T-helper 17 cell (primary cell): ENCODE measurements at places on chromosomes 2 and 18.

DNA sequence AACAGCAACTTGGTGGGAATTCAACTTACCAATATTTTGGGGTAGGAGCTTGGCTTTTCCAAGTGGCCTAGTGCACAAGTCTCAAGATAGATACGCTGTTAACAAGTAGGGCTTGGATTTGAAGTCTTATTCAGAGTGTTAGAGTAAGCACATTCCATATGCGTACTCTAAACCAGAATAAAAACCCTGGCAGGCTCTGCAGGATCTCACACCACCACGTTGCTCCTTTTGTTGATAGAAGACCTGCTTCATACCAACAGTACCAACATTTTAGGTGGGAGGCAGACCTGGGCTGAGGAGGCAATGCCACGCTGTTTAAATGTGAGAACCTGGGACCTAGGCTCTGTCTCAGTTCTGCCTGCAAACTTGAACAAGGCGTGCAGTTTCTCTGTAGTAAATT, 214.0 kb downstream of the RNF144A start:
- no peak for DNase-seq

GRCh38 chr2:200428961-200429665, 80.8 kb downstream of the KCTD18 start:
- DNase-seq: no peak

DNA sequence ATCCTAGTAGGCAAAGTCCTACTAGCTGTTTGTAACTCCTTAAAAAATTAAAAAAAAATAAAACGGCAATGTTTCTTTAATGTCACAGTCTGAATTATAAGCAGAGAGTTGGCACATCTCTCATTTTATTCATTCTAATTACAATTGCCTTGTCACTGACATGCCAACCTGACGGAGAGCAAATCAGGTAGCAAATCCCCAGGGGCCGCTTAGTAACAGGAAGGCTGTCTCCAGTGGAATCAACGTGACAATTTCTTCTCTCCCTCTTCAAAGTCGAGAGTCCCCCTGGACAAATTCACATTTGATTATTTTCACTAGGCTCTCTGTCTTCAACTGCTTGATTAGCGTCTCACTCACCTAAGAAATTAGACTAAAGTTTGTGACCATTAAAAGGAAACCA, 1598.9 kb upstream of the PIK3C3 start:
- DNase-seq: no peak

DNA sequence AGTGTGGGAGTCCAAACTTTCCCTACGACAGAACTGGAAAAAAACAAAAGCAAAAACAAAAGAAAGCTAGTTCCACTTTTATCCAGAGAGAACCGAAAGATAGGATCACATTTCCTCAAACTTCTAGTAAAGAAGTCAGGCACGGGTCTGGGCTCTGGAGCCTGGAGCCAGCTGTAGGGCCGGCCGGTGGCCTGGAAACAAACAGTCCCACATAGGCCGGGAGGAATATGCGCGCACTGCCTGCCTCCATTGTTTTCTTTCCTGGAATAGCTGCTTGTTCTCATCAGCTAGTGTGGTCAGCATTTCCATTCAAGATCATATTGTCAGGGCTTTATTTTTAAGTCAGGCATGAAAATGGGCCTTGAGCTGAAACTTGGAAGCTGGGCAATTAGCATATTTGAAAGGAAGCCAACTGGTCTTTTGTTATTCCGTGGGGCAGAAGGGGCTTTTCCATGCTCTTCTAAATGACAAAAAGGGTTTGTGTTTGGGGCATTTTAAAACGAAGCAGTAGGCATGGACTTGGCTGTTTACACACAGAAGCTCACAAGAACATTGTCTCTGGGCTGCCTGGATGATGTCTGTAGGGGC, 58.7 kb upstream of the RFX8 start:
- DNase-seq: no peak

DNA sequence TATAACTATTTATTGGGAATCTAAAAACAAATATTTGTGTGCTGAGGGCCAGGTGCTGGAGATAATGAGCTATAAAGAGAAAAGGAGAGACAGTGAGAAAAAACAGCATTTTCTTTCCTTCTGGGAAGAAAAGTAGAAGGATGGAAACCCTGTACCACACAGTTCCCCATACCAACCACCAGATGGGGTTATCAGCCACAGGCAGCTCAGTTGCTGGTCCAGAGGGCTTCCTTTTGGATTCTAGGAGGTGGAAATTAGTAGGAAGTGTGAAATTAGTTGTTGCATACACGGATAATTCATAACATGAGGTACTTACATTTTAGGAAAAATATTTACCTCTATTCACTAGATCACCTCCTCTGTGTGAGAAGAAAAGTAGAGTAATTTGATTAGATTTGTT, 237.0 kb upstream of the FOSL2 start:
- DNase-seq: no peak

DNA sequence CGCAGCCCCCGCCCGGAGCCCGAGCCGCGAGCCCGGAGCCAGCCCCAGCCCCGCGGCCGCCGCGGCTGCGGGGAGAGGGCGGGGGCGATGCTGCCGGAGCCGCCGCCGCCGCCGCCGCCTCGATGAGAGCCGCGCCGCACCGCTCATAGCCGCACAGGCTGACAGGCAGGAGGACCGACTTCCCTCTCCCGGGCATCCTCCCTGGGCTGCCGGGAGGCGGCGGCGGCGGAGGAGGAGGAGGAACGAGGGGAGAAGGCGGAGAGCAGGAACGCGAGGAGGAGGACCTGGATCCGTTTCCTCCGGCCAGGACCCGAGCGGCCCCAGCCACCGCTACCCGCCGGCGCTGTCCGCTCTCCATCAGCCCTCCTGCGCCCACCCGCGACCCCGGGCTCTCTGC, 370 bp downstream of the KLHL29 start:
- DNase-seq: no peak

DNA sequence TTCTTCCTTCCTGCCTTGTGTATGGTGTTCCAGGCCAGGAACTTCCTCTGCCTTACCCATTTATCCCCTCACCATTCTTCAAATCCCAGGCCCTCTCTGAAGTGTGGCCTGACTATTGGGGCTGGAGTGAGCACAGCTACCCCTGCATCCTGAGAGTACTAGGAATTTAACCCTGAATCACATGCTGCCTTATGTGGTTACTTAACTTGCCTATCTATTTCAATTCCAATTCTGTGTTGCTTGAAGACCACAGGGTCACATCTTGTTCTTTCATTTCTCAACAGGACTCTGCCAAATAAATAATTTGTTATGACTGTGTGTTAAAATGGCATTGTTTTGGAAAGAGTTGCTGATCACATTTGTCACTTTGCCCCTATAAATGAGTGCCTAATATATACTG, 108.6 kb downstream of the CERS6 start:
- DNase-seq: no peak

DNA sequence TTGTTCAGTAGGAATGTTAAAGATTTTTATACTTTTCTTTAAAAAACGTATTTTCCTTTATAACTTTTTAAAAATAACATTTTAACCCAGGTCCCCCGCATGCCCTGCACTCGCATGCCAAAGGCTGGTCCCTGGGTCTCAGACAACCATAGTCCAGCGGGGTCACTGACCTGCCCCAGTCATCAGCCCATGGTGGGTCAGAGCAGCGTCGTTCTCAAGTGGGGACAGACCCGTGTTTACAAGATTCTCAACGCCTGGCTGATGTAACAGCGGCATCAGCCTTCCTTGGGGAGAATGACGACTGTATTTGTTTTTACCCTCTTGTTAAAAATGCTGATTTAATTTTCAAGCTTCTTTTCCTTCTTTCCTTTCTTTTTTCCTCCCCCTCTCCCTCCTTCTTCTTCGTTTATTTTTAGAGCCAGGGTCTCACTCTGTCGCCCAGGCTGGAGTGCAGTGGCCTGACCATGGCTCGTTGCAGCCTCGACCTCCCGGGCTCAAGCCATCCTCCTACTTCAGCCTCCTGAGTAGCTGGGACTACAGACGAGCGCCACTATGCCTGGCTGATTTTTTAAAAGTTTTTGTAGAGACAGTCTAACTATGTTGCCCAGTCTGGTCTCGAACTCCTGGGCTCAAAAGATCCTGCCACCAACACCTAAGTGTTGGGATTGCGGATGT, 1.0 kb upstream of the EFHD1 start:
- DNase-seq: no peak

DNA sequence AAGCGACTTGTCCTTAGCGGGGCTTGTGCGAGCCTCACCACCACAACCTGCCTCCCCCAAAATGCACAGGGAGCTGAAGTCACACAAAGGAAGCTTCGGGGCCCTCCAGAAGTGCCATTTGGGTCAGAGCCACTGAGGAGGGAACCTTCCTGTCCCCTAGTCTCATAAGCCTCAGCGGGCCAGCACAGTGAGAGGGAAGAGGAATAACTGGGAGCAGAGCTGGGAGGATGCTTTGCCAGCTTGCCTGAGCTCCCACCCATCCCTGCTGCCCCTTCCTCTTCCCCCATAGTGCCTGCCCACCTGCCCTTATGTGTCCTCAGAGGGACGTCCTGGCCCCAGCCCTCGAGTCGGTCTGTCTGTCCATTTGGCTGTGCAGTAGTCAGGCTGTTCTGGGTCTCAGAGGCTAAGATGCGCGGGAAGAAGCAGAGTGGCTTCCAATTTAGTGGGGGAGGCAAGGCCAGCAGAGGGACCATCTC, 51.8 kb upstream of the GPR17 start:
- DNase-seq: no peak

- no peak for DNase-seq
Measured at GRCh38 chr2:191376981-191377629, 131.9 kb downstream of the MYO1B start.

DNA sequence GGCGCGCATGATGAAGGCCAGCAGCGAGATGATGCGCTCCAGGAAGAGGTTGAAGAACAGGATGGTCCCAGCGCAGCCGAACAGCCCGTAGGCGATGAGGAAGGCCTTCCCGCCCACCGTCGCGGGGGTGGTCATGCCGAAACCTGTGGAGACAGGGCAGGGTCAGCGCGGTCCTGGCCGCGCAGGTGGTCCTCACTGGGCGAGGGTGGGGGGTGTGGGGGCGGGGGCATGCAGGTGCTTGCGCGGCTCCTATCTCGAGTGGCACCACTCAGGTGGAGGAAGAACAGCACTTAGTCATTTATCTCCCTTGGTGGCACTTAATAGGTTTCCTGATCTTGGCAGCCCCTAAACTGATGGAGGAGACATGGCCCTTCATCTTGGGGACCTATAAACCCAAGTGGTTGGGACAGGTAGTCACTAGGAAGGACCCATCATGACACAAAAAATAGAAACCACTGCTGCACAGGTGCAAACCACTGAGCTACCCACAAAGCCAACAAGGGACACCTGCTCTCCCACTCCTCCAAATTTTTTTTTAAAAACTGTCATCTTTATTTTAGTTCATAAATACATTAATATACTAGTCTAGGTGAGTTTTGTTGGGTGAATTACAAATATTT, 118.8 kb downstream of the MSH2 start:
- DNase-seq: no peak

GRCh38 chr2:40332191-40332826, 119.6 kb downstream of the SLC8A1 start:
- DNase-seq: no peak

GRCh38 chr2:233835230-233836186, 18.8 kb downstream of the HJURP start:
- no peak for DNase-seq

DNA sequence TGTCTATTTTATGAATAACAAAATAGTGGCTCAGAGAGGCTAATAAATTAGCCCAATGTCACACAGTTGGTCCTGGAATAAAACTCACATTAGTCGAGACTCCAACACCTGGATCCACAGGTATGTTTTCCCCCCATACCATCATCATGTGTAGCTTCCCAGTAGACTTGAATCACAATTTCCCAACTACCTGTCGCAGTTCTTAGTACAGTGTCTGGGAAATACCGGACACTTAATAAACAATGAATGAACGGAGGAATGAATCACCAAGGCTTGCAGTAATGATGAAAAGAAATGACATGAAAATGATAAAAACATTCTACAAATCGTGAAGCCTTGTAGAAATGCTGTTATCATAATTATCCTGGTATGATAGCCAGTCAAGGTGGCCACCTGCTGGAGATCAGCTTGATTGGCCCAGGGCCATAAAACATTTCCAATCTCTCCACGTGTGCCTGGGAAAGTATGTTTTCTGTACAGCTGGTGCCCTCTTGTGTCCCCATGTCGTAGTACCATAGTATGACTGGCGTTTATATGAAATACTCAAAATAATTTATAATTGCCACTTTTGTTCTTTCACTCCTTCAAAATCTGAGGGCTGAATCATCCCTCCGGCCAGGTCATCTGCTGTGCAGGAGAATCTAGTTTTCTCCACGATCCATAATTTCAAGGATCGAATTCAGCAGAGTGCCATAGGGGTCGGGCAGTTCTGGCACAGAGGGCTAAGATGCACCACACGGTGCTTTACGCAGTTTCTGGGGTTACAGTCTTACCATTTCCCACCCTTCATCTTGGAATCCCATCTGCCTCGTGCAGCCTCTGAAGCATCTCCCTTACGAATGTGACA, 95.4 kb downstream of the LAMA1 start:
- DNase-seq: no peak

GRCh38 chr18:30684825-30685481, 357.6 kb downstream of the DSC3 start:
- no peak for DNase-seq

DNA sequence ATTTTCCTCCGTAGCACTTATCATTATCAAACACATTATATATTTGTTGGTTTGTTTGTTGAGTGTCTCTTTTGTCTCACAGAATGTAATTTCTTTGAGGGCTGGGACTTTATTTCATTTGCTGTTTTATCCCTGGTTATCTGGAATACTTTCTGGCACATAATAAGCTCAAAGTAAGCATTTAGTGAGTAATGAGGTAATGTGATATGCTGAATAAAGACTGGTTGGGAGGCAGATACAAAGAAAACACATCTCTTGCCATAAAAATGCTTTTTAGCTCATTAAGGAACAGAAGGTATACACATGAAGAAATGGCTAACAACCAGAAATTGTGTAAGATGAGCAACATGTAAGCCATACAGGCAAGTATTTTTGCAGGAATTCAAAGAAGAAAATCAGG, 1411.8 kb downstream of the LRP1B start:
- DNase-seq: no peak

GRCh38 chr2:197035002-197035401, 108.5 kb upstream of the PGAP1 start:
- no peak for DNase-seq

GRCh38 chr2:157326698-157327097, 1.1 kb upstream of the ERMN start:
- no peak for DNase-seq

- DNase-seq: no peak
Measured at GRCh38 chr18:68467957-68468356, 247.0 kb downstream of the TMX3 start.

GRCh38 chr2:160737247-160737646, 243.6 kb upstream of the RBMS1 start:
- DNase-seq: no peak

DNA sequence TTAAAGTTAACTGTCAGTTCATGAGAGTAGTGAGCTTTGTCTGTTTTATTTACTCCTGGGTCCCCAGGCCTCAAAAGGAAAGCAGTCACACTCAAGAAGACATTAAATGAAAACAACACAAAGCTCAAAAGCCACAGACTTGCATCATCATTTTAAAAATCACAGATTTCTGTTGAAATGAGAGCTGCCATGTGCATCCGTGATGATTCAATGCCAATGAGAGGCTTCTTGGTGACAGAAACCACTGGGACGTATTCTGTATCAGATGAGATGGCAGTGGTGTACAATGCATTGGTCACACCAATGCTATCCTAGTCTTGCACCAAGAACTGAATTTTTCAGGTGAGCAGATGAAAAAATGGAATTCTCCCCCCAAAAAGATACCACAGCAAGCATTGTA, 204.8 kb downstream of the ANAPC1 start:
- DNase-seq: no peak
